ENCODE measurements at places on chromosomes 7 and 10. TPM values are rescaled to one million over a fixed set of nuclear protein-coding genes. Genes with fewer than 3 reads are reported as not detected.

AHR gene
- 53.4 TPM for total RNA-seq

JAKMIP3 gene
- under 0.01 TPM for total RNA-seq

ACTL6B gene
- not detected for total RNA-seq

TMEM270 gene
- total RNA-seq, result not detected

SDK1 gene
- 0.81 TPM for total RNA-seq

HDAC9 gene
- total RNA-seq, result 1.8 TPM

TMEM196 gene
- not detected for total RNA-seq

ETV1 gene
- 5.4 TPM for total RNA-seq

PLPP4 gene
- 11.0 TPM for total RNA-seq

PRPS1L1 gene
- not detected for total RNA-seq
